ENCODE measurements at places on chromosomes 3 and 15.

DNA sequence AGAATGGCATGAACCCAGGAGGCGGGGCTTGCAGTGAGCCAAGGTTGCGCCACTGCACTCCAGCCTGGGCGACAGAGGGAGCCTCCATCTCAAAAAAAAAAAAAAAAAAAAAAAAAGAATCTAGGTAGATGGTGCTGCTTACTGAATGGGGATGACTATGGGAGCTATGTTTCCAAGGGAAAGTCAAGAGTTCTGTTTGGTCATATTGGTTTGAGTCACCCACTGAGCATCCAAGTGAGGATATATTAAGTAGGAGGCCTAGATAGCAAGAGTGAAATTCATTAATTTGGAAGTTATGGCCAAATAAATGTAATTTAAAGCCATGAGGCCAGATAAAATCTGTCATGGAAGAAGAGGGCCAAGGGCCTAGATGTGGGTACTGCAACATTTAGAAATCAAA is 9.0 kb upstream of the UACA start:
- no peak for DNase-seq
- no peak overlapping the region for H3K27ac ChIP-seq
- H3K4me1 ChIP-seq: no peaks in the 10 kb centered on the region
- no peaks in the 10 kb centered on the region for H3K27me3 ChIP-seq
- H3K4me3 ChIP-seq: no peak overlapping the region

DNA sequence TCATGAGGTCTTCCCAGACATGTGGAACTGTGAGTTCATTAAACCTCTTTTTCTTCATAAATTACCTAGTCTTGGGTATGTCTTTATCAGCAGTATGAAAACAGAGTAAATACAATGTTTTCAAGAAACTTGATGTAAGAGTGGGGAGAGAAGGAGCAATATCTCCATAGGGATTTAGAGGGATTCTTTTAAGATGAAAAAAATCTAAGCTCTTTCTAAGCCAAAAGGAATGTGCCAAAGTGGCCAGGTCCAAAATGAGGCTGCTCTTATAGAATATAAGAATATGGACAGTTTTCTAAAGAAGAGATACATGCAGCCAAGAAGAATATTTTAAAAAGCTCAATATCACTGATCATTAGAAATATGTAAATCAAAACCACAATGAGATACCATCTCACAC is 23.9 kb upstream of the RYK start:
- H3K4me3 ChIP-seq: no peak overlapping the region
- peaks cover 5% of the 10 kb centered on the region for H3K27me3 ChIP-seq
- DNase-seq: no peak
- peaks cover 21% of the 10 kb centered on the region for H3K4me1 ChIP-seq
- no peak overlapping the region for H3K27ac ChIP-seq
- H3K36me3 ChIP-seq: no peaks in the 10 kb centered on the region

- no peak overlapping the region for H3K4me3 ChIP-seq
- peak overlapping the region; percentile 45 for H3K27ac ChIP-seq
- no peak for DNase-seq
- H3K27me3 ChIP-seq: no peaks in the 10 kb centered on the region
- H3K4me1 ChIP-seq: peaks cover 15% of the 10 kb centered on the region
- no peaks in the 10 kb centered on the region for H3K36me3 ChIP-seq
Observed at GRCh38 chr3:180382638-180383180, 219.3 kb upstream of the TTC14 start.

GRCh38 chr3:122665226-122665786 is 15.3 kb upstream of the PARP14 start:
- no peaks in the 10 kb centered on the region for H3K4me1 ChIP-seq
- no peak overlapping the region for H3K4me3 ChIP-seq
- peaks cover 13% of the 10 kb centered on the region for H3K27me3 ChIP-seq
- H3K36me3 ChIP-seq: peaks cover 5% of the 10 kb centered on the region
- no peak for DNase-seq

GRCh38 chr3:74089814-74090213 is 465.1 kb upstream of the PDZRN3 start:
- no peak overlapping the region for H3K27ac ChIP-seq
- no peaks in the 10 kb centered on the region for H3K27me3 ChIP-seq
- H3K4me1 ChIP-seq: no peaks in the 10 kb centered on the region
- H3K36me3 ChIP-seq: no peaks in the 10 kb centered on the region
- no peak for DNase-seq
- no peak overlapping the region for H3K4me3 ChIP-seq

DNA sequence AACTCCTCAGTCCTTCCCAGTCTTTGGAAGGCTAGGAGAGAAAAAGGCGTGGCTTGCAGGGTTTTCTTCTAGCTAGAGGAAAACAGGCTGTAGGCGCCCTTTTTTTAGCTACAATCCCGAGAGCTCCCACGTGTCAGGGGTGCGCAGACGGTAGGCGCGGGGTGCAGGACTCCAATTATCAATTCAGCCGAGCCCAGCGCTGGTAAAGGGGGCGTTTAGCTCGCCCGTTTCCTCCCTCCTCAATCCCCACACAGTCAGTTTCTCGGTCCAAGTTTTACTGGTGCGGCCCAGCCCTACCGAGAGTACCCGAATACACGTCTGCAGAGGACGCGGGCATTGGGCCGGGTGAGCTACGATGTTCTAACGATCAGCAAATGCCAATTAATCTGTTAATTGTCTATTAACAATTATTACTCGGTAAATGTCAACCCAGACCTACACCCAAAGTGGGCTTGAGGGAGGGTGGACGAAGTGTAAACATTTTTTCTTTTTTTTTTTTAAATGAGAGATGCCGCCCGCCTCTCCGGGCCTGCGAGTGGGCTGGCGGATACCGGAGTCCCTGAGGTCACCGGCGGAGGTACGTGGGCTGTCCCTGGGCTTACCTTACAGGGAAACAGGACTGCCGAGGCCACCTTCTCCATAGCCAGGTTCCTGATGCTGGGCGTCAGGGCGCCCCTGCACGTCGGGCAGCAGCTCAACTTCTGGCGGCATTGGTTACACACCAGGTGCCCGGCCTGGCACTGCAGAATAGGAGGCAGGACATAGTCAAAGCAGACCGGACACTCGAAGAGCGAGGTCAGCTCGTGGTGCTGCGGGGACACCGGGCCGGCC is 923 bp downstream of the SIAH2 start:
- H3K27ac ChIP-seq: peak overlapping the region; percentile 92
- H3K27me3 ChIP-seq: peaks cover 5% of the 10 kb centered on the region
- peak; percentile 14 for DNase-seq
- H3K4me3 ChIP-seq: peak overlapping the region; percentile 97

- H3K36me3 ChIP-seq: no peaks in the 10 kb centered on the region
- no peak overlapping the region for H3K4me3 ChIP-seq
- no peak overlapping the region for H3K27ac ChIP-seq
- no peaks in the 10 kb centered on the region for H3K27me3 ChIP-seq
- no peak for DNase-seq
- H3K4me1 ChIP-seq: peaks cover 25% of the 10 kb centered on the region
Observed at GRCh38 chr15:25805031-25805430, 58.1 kb downstream of the ATP10A start.

GRCh38 chr15:71448688-71449114 is 333.4 kb downstream of the THSD4 start:
- DNase-seq: peak; percentile 67
- H3K4me1 ChIP-seq: peaks cover 5% of the 10 kb centered on the region
- no peak overlapping the region for H3K4me3 ChIP-seq
- H3K27me3 ChIP-seq: peaks cover 34% of the 10 kb centered on the region
- no peak overlapping the region for H3K27ac ChIP-seq

GRCh38 chr3:133468251-133468721 is 68.4 kb downstream of the BFSP2 start:
- peaks cover 4% of the 10 kb centered on the region for H3K27me3 ChIP-seq
- no peaks in the 10 kb centered on the region for H3K36me3 ChIP-seq
- no peak overlapping the region for H3K27ac ChIP-seq

DNA sequence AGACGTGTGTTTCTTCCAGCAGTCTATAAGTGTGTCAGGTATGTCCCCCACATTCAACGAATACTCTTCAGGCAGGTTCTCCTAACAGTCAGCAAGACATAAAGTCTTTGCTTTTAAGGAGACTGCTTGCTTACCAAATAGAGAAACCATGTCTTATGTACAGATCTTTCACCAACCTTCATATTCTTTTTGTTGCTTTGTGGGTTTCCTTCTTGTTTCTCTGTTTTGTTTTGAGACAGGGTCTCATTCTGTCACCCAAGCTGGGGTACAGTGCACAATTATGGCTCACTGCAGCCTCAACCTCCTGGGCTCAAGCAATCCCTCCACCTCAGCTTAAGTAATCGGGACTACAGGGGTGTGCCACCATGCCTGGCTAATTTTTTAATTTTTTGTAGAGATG is 14.3 kb downstream of the DYNC1LI1 start:
- H3K36me3 ChIP-seq: no peaks in the 10 kb centered on the region
- DNase-seq: no peak
- H3K27me3 ChIP-seq: no peaks in the 10 kb centered on the region
- no peak overlapping the region for H3K4me3 ChIP-seq

- no peak overlapping the region for H3K4me3 ChIP-seq
- no peak for DNase-seq
- peaks cover 7% of the 10 kb centered on the region for H3K36me3 ChIP-seq
- H3K27ac ChIP-seq: no peak overlapping the region
- peaks cover 26% of the 10 kb centered on the region for H3K4me1 ChIP-seq
Observed at GRCh38 chr15:93418566-93418965, 329.6 kb upstream of the RGMA start.

- no peak overlapping the region for H3K27ac ChIP-seq
- peaks cover 24% of the 10 kb centered on the region for H3K4me1 ChIP-seq
Observed at GRCh38 chr3:110813541-110813940, 258.1 kb upstream of the NECTIN3 start.

- no peaks in the 10 kb centered on the region for H3K4me1 ChIP-seq
- H3K27ac ChIP-seq: no peak overlapping the region
- H3K4me3 ChIP-seq: no peak overlapping the region
- no peaks in the 10 kb centered on the region for H3K36me3 ChIP-seq
- no peak for DNase-seq
- no peaks in the 10 kb centered on the region for H3K27me3 ChIP-seq
Observed at GRCh38 chr3:190941694-190942260, 79.3 kb upstream of the GMNC start.

- no peak overlapping the region for H3K4me3 ChIP-seq
- no peaks in the 10 kb centered on the region for H3K27me3 ChIP-seq
- no peaks in the 10 kb centered on the region for H3K36me3 ChIP-seq
- H3K4me1 ChIP-seq: peaks cover 9% of the 10 kb centered on the region
- H3K27ac ChIP-seq: no peak overlapping the region
Observed at GRCh38 chr15:49900903-49901235, 218.2 kb downstream of the ATP8B4 start.

GRCh38 chr3:86923071-86923491 is 67.9 kb downstream of the VGLL3 start:
- H3K36me3 ChIP-seq: no peaks in the 10 kb centered on the region
- H3K4me1 ChIP-seq: no peaks in the 10 kb centered on the region
- H3K27ac ChIP-seq: no peak overlapping the region
- no peak for DNase-seq
- H3K27me3 ChIP-seq: no peaks in the 10 kb centered on the region
- H3K4me3 ChIP-seq: no peak overlapping the region

DNA sequence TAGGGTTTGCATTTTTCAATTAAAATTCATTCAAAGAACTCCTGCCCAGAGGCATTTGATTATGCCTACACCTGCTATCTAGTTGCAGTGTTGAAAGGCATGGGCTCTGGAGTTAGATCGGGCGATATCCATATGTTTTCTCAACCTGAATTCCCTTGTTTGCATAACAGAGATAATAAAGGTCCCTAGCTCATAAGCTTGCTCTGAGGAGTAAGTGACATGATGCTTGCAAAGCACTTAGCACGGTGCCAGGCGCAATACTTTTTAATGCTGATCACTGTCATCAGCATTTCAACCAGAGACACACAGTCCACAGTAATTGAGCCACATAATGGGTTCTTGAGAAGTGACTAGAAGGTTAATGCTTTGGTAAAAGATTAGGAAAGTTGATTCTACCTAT is 106.3 kb upstream of the SAMMSON start:
- H3K27ac ChIP-seq: peak overlapping the region; percentile 2
- no peaks in the 10 kb centered on the region for H3K36me3 ChIP-seq
- peaks cover 29% of the 10 kb centered on the region for H3K27me3 ChIP-seq
- peaks cover 28% of the 10 kb centered on the region for H3K4me1 ChIP-seq
- H3K4me3 ChIP-seq: no peak overlapping the region

DNA sequence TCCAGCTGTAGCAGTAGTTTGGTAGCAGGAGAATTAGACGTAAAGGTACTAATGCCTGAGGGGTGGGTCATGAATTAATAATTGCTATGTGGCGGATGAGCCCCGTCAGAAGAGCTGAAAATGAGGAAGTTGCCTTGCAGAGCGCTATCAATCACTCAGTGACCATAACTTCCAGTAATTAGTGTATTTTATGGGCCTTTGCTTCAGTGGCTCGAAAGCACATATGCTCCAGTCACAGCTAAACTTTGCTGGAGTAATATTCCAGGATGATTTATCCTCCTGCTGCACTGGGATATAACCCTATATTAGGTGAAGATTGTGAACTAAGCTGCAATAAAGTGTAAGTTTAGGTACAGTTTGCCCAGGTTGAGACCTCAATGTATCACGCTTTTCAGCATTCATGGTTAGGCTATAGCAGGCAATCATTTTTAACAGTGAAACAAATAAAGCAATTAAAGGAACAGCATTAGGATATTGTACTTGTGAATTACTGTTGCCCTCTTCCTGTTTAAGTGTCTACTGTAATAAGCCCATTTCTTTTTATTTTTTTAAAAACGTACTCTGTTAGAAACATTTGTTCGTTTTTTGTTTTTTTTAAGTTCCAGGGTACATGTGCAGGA is 104.6 kb upstream of the SKOR1 start:
- H3K4me1 ChIP-seq: peaks cover 16% of the 10 kb centered on the region
- H3K4me3 ChIP-seq: no peak overlapping the region
- DNase-seq: no peak
- H3K27ac ChIP-seq: peak overlapping the region; percentile 47
- H3K27me3 ChIP-seq: no peaks in the 10 kb centered on the region

GRCh38 chr3:183122257-183122932 is 23.1 kb upstream of the MCCC1 start:
- no peak overlapping the region for H3K27ac ChIP-seq
- H3K4me3 ChIP-seq: no peak overlapping the region
- H3K4me1 ChIP-seq: no peaks in the 10 kb centered on the region
- H3K36me3 ChIP-seq: no peaks in the 10 kb centered on the region
- DNase-seq: no peak
- H3K27me3 ChIP-seq: peaks cover 25% of the 10 kb centered on the region

GRCh38 chr15:100944986-100945385 is 25.8 kb downstream of the LRRK1 start:
- no peak overlapping the region for H3K27ac ChIP-seq
- H3K36me3 ChIP-seq: no peaks in the 10 kb centered on the region
- peaks cover 9% of the 10 kb centered on the region for H3K4me1 ChIP-seq
- no peaks in the 10 kb centered on the region for H3K27me3 ChIP-seq
